Osteoblast (primary cell): ENCODE measurements at places on chromosomes 5 and 9. TPM values are rescaled to one million over a fixed set of nuclear protein-coding genes. Genes with fewer than 3 reads are reported as not detected.

GRCh38 chr9:76876098-76876497, 29.8 kb downstream of the PRUNE2 start:
- DNase-seq = no peak

- DNase-seq = peak; percentile 29
These were observed 533 bp downstream of the TTC16 start for GRCh38 chr9:127716412-127716811.

DNA sequence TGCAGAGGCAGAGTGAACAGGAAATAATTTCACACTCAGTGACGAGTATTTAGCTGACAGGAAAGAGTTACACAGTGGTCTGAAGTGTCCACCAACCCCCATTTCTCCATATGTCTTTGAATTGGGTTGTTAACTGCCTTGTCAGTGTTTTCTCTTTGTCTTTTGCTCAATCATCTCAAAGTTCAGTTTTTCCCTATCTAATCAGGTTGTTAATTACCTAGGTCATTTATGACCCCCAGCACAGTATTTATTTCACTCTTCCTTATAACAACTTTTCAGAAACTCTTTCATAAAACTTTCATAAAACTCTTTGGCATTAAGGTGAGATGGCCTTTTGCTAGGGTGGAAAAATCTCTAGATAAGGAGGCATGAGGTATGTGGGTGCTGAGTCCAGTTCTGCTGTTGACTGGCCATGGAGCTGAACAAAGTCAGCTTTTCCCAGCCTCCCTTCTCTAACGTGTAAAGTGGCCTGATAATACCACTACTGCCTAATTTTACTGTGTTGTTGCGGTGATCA, 5.2 kb upstream of the ALDOB start:
- no peak for DNase-seq

GPR151 gene
- total RNA-seq = not detected in 2 replicates

PCDHGB1 gene
- 3.3 and 5.0 TPM in 2 replicates for total RNA-seq
